EL (cell line): ENCODE measurements at places on chromosomes 1 and 21.
A peak's percentile ranks its signal among the peaks of the same experiment; 100 is the strongest.

DNA sequence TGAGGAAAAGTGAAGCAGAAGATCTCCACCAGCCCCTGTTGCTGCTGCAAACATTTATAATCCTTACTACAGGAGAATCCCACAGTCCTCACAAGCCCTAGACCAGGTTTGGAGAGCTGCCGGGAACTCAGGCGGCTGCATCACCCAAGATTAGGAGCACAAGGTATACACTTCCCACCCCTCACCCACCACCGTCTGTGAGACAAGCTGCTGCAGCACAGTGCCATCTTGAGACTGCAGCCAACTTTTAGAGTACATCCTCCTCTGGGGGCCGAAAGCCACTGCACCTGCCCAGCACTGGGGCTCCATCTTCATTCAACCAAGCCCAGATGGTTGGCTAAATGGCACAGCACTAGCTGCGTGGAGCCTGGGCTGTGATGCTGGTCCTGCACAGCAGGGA lies 13.8 kb downstream of the OLFML3 start:
- no peak for DNase-seq

DNA sequence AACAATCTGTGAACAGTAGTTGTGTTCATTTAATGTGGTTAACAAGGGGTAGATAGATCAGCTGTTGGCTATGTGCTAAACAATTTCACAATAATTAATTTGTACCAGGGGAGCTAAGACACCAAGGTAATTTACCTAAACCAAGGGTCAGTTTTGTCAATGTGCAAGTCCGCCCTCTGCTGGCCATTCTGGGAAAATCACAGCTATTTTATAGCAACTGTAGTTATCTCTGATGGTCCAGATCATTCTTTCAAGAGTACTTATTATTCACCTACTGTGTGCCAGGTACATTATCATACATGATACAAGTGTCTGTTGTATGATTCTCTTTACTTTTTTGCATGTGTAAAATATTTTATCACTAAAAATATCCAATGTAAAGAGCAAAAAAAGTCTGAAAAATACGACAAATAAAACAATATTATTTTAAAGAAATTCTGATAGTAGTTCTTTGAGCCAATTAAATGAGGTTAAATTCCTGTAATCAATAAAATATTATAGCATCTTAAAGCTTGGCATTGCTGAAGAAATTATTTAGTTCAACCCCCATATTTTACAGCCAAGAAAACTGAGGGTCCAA lies 312.3 kb upstream of the FAM78B start:
- DNase-seq: peak; percentile 18

GRCh38 chr21:37677006-37677405 lies 239.3 kb downstream of the KCNJ6 start:
- no peak for DNase-seq

- DNase-seq: no peak
Observed at GRCh38 chr1:74683656-74684055, 10.1 kb upstream of the ERICH3 start.

- DNase-seq: no peak
Observed at GRCh38 chr21:14748662-14749061, 202.5 kb upstream of the SAMSN1 start.

- DNase-seq: no peak
Observed at GRCh38 chr1:226643611-226644540, 95.2 kb downstream of the ITPKB start.

- peak; percentile 28 for DNase-seq
Observed at GRCh38 chr1:25538191-25538767, 5.1 kb upstream of the LDLRAP1 start.

- DNase-seq: no peak
Observed at GRCh38 chr1:157348538-157349480, 203.5 kb downstream of the FCRL5 start.

DNA sequence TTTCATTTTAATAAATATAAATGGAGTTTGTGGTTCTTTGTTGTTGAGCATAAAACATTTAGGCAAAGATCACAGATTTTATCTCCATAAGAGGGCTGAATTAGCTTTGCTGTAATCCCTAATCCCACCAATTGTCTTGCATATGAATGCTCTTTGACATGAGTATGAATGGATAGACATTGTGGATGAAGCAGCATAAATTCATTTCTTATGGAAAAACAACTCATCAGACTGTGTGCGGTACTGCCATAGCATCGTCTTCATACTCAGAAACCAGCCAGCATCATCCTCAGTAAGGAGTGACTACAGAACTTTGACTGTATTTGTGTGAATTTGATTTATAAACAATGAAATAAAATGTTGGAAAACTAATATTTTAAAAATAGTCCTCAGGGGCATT lies 19.6 kb downstream of the SON start:
- DNase-seq: no peak

- DNase-seq: no peak
Observed at GRCh38 chr1:87644033-87644578, 315.4 kb downstream of the LMO4 start.

GRCh38 chr1:231958448-231958847 lies 331.9 kb downstream of the DISC1 start:
- no peak for DNase-seq

DNA sequence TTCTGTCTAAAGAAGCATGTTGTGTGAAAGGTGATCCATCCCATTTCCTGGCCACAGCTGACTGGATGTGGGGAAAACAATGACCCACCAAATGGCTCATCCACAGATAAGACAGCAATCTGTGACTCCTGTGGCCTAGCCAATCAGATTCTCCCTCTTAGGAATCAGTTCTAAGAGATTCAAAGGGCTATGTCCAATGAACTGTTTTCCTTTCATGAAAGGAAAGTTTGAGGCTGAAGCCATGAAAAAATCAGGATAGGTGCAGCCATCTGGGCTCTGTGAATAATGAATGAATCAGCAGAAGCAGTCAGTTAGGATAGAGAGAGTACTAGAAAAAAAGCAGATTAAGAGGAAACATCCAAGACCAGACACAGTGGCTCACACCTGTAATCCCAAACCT lies 164.7 kb downstream of the NRIP1 start:
- peak; percentile 43 for DNase-seq

DNA sequence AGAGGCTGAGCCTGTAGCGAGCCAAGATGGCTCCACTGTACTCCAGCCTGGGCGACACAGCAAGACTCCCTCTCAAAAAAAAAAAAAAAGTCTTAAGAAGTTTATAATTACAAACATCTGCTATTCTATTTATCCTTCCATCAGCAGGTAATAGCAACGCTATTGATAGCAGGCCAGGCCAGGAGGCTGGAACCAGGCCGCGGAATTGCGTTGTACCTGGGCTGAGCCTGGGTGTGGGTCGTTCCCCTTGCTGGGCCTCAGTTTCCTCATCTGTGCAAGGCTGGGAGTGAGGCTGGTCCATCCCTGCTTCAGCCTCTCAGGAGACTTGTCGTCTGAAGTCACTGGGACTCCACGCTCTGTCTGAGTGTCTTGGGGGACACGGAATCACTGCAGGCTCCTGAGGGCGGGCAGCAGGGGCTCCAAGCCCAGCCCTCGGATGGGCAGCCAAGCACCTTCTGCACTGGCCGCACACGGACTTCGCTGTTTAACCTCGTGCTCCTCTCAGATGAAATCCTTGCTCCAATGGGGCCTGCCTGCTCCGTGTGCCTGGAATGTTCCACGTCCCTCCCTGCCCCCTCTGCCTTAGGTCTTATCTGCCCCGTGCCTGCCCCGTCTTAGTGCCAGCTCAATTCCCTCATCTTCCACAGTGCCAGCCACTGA lies 103.9 kb upstream of the C1orf174 start:
- DNase-seq: no peak

GRCh38 chr1:82565146-82565545 lies 764.4 kb downstream of the ADGRL2 start:
- peak; percentile 75 for DNase-seq

DNA sequence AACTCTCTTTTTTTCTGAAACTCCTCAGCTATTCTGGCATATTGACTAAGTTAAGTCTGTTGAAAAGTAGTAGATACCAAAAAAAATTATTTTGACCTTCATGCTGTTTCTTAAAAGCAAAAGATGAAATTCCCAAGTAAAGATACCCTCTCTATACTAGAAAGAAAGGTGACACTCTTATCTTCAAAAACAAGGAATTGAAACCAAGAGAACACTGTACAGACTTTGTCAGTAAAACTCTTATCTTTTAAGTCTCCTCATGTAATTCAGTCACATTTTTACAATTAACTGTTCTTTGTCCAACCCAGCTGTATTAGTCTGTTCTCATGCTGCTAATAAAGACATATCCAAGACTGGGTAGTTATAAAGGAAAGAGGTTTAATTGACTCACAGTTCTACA lies 496.2 kb downstream of the LTN1 start:
- no peak for DNase-seq

DNA sequence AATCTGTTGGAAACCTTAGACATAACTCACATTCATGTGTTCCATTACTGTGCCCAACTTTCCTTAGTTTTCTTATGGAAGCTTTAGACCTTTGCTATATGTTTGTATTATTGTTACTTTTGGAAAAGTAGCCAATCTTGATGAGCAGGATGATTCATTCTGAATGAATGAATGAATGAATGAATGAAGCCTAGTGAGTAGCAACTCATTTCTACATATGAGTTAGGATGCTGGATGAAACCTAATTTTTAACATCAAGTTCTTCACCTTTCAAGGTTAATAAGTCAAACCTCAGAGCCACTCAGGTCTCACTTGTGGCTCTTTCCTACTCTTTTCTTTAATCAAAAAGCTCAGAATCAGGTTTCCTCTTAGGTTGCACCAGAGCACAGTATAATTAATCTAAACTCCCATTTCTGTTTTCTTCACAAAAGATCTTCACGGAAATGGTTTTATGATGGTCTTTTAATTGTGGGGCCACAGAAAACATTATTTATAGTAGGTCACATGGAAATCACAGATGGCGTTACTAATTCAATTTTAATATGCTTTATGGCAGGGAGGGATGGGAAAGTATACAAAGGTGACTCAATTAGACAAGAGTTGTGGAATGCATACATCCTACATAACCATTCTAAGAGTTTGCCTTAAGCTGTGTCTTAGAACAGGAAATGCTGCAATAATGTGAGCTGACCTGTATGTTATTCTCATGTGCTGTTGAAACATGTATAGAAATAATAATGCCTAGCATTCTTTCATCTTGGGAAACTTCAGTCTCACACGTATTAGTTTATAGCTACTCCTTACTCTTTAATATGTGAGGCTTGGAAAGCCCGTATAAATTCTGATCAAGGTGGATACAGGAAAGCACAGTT lies 4.5 kb upstream of the DDX59 start:
- peak; percentile 28 for DNase-seq

DNA sequence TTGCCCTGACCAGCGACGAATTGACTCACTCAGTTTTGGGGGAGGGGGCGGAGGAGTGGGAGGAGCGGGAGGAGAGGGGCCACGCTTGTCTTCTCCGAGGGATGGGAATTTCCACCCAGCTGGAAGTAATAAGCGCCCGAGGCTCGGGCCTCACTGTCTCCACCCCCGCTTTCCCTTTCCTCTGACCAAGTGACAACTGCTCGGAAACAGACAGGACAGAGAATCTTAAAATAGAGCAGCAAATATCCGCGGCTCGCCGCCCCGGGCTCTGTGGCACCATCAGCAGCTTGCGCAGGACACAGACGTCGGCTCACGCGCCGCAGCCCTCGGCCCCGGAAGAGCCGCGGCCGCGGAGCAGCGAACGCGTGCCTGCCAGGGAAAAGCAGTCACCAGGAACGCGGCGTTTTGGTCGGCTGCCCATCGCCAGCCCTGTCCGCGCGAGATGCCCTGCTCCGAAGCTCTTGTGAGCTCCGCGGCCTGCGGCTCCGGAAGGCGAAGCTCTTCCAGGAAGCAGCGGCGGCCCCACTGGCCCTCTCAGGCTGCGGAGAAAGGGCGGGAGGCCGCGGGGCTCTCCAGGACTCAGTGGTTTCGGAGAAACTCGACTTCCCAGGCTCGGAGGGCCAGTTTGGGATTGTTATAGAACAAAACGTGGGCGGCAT lies 10.7 kb upstream of the RGS16 start:
- peak; percentile 88 for DNase-seq

DNA sequence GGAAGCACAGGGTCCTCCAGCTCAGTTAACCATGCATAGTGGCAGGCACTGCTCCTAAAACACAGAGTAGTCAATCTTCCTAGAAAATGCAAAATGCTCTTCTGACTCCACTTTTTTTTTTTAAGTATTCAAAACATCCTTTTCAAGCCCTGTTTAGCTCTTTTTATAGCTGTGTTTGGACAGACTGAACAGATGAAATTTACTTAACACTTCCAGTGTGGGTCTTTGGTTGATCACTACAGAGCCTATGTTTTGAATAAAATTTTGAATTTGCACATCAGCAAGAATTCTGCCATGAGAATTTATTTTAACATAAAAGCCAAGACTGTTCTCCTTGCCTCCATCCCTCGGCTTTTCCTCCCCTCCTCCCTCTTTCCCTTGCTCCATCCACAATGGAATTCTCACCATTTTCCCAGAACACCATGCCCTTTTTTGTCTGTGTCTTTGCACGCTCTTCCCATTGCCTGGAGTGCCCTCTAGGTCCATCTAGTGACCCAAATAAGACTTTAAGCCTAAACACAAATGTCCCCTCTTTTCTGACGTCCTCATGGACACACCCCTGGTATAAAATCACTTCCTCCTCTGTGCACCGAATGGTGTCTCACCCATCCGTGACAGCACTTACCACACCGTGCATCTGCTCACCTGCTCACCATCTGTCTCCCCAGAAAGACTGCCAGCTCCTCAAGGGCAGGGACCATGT lies 24.0 kb upstream of the CPT2 start:
- peak; percentile 74 for DNase-seq

- DNase-seq: peak; percentile 60
Observed at GRCh38 chr1:46725736-46726108, 6.8 kb upstream of the EFCAB14 start.

DNA sequence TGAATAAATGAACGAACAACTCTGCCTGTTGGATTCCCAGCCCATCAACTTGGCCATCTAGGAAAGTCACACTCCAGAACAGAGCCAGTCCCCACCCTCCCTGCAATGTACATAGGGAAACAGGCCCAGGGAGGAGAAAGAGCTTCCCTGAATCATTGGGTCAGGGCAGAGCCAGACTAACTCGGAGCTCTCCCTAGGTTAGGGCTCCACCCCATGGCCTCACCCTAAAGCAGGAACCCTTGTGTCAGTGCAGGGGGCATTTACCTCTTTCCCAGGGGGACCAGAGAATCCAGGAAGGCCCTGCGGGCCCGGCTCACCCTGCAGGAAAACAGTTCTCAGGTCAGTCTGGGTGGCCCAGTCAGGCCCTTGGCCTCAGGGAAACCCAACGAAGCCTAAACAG lies 11.6 kb downstream of the COL9A2 start:
- DNase-seq: peak; percentile 29

- DNase-seq: no peak
Observed at GRCh38 chr21:20020026-20020425, 978.2 kb upstream of the NCAM2 start.

GRCh38 chr1:244106837-244107493 lies 55.9 kb downstream of the ZBTB18 start:
- DNase-seq: no peak

GRCh38 chr1:160811147-160811546 lies 15.2 kb downstream of the LY9 start:
- DNase-seq: no peak

GRCh38 chr1:180533266-180533987 lies 25.3 kb upstream of the OVAAL start:
- DNase-seq: peak; percentile 58

- no peak for DNase-seq
Observed at GRCh38 chr21:37562920-37563640, 196.5 kb downstream of the DYRK1A start.

GRCh38 chr21:39314143-39315027 lies 953 bp upstream of the BRWD1 start:
- DNase-seq: peak; percentile 67
